ENCODE measurements at places on chromosomes 13 and 19.

DNA sequence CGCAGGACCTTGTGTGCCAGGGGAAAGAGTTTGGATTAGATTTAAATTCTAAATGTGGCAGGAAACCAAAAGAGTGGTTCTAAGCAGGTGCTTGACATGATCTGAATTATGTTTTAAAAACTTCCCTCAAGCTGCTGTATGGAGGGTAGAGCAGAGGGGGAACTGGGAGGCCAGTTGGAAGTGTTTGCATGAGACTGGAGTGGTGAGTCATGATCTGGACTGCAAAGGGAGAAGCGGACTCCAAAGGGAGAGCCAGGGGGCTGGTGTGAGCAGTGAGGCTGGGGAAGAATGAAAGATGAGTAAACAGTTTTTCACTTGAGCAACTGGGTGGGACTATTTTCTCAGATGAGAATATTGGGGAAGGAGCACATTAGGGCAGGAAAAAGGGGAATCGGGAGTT is 206.1 kb downstream of the DNAJC15 start:
- peak; percentile 75 for DNase-seq

DNA sequence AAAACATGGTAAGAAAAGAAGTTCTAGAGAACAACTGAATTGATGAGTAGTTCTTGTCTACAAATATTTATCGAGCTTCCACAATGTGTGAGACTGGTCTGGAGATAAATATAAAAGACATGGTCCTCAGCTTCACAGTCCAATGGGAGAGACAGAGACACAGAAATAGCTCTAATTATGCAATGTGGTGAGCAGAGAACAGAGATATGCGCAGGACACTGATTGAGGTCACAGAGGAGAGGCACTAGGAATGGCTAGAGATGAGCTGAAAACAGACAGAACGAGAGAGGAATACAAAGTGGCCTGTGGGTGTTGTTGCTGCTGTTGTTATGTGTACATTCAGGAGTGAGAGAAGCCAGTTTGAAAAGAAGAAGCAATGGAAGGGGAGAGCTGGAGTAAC is 53.2 kb downstream of the GPALPP1 start:
- DNase-seq = no peak

- no peak for DNase-seq
These were observed 5.9 kb downstream of the ELL start for GRCh38 chr19:18515959-18516358.

GRCh38 chr19:55179606-55180484 is at the start of gene SYT5:
Gene SYT5, minus strand, starts transcription at chr19:55180289. Its CDS starts 1,248 bp downstream, at chr19:55179041.
- DNase-seq = peak; percentile 32

DNA sequence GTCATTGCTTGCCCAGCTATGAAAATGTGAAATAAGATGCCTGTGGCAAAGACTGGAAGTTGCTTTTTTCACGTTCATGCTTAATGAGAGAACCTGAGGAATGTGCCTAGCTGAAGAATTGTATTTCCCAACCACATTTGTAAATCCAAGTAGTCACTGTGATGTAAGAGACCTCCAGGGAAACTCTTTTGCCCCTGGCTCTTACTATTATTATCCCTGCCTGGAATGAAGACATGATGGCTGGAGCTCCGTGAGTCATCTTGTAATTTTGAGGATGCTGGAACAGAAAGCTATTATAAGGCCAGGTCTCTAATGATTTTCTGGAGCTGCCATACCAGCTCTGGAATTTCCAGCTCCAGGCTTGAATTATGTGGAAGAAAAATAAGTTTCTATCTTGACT is 894.3 kb downstream of the DIAPH3 start:
- DNase-seq = peak; percentile 85

DNA sequence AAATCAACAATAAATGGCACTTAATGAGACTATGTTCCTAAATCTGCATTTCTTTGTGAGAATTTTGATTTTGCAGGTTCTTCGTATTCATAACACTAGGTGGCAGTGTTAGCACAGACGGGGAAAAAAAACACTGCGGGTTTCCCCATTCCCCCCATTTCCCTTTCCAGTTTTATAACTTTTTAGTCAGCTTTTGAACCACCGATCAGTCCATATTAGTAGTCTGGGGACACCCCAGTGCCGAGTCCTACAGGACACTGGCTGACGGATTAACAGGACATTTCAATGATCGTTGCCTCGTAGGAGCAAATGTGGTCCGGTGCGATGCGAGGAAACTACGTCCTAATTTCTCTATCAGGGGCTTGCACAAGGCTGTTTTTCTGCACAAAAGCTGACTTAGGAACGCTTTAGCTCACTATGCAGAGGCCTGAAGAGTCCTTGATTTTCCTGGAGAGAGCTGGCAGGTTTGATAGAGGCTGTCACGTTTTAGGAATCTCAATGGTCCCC is 234.3 kb downstream of the LMO7 start:
- DNase-seq = peak; percentile 28

- peak; percentile 29 for DNase-seq
These were observed 5.5 kb upstream of the IFI30 start for GRCh38 chr19:18167975-18168645.

GRCh38 chr13:75359266-75359665 is 122.7 kb downstream of the TBC1D4 start:
- DNase-seq = peak; percentile 97

DNA sequence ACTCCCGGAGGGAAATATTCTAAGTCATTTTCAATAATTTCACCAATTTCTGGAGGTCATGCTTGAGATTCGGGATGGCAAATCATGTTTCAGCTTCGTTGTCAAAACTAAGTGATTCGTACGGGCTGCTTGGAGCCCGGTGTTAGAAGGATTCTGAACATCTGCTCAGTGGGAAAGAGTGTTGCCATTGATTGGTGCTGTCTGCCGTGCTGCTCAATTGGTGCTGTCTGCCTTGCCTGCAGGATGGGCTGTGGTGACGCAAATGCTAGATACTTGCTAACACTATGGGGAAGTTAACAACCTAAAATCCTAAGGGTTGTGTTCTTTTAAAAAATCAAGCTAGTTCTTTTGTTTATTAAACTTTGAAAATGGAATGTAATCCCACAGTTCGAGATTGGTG is 17.3 kb upstream of the CACNG8 start:
- no peak for DNase-seq

DNA sequence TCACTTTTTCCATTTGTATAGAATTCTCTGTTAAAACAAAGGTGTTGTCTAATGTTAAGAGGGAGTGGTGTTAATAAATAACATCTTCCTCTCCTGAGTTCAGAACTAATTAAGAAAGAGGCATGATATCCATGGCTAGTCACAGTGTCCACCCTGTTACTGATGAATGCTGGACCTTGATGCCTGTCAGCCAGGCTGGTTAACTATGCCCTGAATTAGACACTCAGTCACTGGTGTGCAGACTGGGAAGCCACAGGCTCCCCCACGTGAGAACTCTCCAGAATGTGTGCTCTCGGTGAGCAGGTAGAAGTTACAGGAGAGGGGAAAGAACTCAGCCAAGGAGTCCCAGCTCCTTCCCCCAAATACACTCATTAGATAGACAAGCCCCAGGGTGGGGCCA is 56.1 kb upstream of the RNF113B start:
- DNase-seq = no peak

DNA sequence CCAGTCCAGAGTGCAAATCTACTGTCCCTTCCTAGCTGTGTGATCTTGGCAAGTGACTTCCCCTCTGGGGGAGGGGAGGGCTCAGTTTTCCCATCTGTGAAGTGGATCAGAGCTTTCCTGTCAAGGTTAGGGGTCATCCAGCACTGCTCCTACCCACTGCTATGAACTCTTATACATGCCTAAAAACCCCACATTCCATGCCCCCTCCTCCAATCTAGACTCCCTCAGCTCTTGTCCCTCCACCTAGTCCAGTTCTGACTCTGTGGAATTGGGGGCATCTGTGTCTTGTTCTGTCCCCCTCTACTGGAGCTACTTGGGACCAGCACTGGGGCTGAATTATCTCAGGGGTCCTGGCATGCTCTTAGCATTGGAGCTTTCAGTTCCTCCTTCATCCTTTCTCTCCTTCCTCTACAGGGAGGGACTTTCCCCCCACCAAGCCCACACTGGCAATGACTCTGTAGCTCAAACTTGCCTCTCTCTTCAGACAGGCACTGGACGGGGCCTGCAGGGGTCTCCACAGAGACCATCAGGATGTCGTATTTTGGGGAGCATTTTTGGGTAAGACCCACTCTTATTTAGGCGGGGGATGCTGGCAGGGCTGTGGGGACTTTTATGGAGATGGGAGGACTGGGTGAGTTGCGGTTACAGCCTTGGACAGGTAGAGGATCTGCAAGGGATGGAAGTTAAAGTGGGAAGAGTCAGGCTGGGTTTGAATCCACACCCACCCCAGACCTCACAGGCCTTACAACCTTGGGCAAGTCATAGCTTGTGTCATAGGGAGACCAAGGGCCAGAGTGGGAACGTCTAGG is 3.6 kb downstream of the FCHO1 start:
- no peak for DNase-seq

GRCh38 chr19:54921082-54921481 is 15.1 kb downstream of the NCR1 start:
- no peak for DNase-seq

DNA sequence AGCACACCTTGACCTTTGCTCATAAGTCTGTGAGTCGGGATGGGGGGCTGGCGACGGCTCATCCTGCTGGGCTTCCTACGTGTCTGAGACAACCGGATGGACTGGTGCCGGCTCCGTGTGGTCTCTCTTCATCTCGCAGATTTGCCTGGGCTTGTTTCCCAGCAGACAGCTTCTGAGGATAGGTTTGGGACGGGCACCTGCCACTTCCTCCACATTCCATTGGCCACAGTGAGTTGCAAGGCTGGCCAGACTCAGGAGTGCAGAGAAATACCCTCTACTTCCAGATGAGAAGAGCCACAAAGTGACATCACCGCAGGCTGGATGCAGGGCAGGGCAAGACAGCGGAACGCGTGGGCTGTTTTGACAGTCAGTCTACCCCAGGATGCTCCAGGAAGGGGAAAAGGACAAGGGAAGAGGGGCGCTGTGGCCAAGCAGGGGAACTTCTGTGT is 48.1 kb downstream of the IRS2 start:
- no peak for DNase-seq

- DNase-seq = no peak
These were observed 27.7 kb downstream of the MAP2K2 start for GRCh38 chr19:4096049-4096892.

GRCh38 chr19:50922317-50922853 is 11.2 kb upstream of the KLK4 start:
- DNase-seq = peak; percentile 65

GRCh38 chr13:92994056-92994455 is 232.6 kb upstream of the GPC6 start:
- peak; percentile 84 for DNase-seq

GRCh38 chr13:44872751-44873150 is 116.5 kb downstream of the NUFIP1 start:
- DNase-seq = no peak

- DNase-seq = peak; percentile 54
These were observed 1.5 kb upstream of the WDR18 start for GRCh38 chr19:982567-983170.

- peak; percentile 26 for DNase-seq
These were observed 393.7 kb downstream of the GPC6 start for GRCh38 chr13:93620181-93620765.

DNA sequence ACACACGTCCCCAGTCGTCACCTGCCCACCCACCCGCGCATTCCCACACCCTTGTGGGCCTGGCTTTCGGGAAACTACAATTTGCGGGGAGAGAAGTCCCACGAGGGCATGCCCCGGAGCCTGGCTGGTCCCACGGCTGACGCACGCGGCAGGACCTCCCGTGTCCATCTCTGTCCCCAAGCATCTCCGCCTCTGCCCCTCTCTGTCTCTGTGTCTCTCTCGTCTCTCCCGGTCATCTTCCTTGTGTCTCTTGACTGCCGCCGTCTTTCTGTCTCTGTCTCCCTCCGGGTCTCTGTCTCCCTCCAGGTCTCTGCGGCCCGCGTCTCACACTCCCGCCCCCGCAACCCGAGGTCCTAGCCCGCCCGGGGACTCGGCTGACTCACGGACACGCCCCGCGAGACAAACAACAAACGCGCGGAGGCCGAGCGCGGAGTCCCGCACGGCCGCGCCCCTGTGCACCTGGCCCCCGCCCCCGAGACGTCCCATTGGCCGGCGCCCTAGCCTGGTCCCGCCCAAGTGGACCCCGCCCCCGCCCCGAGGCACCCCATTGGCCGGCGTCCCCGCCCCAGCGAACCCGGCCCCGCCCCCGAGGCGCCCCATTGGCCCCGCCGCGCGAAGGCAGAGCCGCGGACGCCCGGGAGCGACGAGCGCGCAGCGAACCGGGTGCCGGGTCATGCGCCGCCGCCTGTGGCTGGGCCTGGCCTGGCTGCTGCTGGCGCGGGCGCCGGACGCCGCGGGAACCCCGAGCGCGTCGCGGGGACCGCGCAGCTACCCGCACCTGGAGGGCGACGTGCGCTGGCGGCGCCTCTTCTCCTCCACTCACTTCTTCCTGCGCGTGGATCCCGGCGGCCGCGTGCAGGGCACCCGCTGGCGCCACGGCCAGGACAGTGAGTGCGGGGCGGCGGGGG is at the start of gene FGF22:
TSS of gene FGF22 (plus strand) at position 627 of the 908 bp plus-strand sequence. CDS start at position 674, 47 bp downstream.
- DNase-seq = peak; percentile 85

GRCh38 chr13:113629866-113630265 is 28.1 kb downstream of the ATP4B start:
- no peak for DNase-seq

GRCh38 chr19:54665530-54665929 is 2.7 kb downstream of the LILRB4 start:
- DNase-seq = no peak

DNA sequence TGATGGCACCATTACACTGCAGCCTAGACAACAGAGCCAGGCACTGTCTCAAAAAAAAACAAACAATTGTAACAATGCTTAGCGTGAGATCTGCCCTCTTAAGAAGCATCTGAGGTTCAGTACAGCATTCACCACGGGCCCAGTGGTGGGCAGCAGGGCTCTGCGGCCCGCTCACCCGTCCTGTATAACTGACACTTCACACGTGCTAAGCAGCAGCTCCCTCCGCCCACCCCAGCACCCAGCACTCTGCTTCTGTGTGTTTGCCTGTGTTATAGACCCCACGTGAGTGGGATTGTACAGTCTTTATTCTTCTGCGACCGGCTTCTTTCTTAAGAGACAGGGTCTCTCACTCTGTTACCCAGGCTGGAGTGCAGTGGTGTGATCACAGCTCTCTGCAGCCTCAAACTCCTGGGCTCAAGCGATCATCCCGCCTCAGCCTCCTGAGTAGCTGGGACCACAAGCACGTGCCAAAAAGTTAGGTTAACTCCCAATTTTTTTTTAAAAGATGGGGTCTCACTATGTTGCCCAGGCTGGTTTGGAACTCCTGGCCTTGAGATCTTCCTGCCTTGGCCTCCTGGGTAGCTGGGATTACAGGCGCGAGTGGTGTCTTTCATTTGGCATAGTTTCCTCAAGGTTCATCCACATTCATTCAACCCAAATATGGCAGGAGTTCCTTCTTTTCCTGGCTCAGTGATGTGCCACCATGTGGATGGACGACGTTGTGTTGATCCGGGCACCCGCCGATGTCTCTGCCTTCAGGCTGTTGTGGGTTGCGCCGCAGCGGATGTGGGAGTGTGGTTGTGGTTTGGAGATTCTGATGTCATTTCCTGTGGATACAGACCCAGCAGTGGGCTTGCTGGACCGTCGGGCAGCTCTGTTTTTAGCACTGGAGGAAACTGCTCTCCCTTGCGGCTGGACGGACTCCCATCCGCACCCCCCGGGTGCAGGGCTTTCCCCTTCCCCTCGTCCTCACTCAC is 170.0 kb downstream of the KDM4B start:
- DNase-seq = peak; percentile 67

GRCh38 chr13:61695147-61695546 is 279.5 kb upstream of the PCDH20 start:
- DNase-seq = no peak

GRCh38 chr13:59352600-59352999 is 811.1 kb downstream of the DIAPH3 start:
- no peak for DNase-seq

GRCh38 chr19:9078651-9079050 is 8.2 kb upstream of the OR1M1 start:
- no peak for DNase-seq

GRCh38 chr19:6322284-6322683 is 11.1 kb downstream of the ACER1 start:
- no peak for DNase-seq

Measured in fibroblast of skin of back (primary cell).